Naive thymus-derived CD8-positive, alpha-beta T cell (primary cell): ENCODE measurements at places on chromosomes 13 and 19. TPM values are rescaled to one million over a fixed set of nuclear protein-coding genes. Genes with fewer than 3 reads are reported as not detected.
A peak's percentile ranks its signal among the peaks of the same experiment; 100 is the strongest.

GRCh38 chr13:100131863-100132574 is 43.1 kb downstream of the PCCA start:
- no peak for DNase-seq
- H3K4me1 ChIP-seq: peaks cover 22% of the 10 kb centered on the region
- no peaks in the 10 kb centered on the region for H3K27me3 ChIP-seq
- no peak overlapping the region for H3K4me3 ChIP-seq
- peaks cover 6% of the 10 kb centered on the region for H3K36me3 ChIP-seq

KLK3 gene
- total RNA-seq: not detected

SAMD1 gene
- total RNA-seq: 66.4 TPM

GRCh38 chr19:41525989-41526388 is 50.0 kb upstream of the CEACAM21 start:
- no peak for DNase-seq
- H3K36me3 ChIP-seq: peaks cover 5% of the 10 kb centered on the region
- H3K4me3 ChIP-seq: no peak overlapping the region
- H3K27me3 ChIP-seq: no peaks in the 10 kb centered on the region
- no peak overlapping the region for H3K27ac ChIP-seq

- no peak overlapping the region for H3K27ac ChIP-seq
- no peaks in the 10 kb centered on the region for H3K27me3 ChIP-seq
- no peak overlapping the region for H3K4me3 ChIP-seq
Observed at GRCh38 chr13:66618702-66619101, 611.4 kb downstream of the PCDH9 start.

DNA sequence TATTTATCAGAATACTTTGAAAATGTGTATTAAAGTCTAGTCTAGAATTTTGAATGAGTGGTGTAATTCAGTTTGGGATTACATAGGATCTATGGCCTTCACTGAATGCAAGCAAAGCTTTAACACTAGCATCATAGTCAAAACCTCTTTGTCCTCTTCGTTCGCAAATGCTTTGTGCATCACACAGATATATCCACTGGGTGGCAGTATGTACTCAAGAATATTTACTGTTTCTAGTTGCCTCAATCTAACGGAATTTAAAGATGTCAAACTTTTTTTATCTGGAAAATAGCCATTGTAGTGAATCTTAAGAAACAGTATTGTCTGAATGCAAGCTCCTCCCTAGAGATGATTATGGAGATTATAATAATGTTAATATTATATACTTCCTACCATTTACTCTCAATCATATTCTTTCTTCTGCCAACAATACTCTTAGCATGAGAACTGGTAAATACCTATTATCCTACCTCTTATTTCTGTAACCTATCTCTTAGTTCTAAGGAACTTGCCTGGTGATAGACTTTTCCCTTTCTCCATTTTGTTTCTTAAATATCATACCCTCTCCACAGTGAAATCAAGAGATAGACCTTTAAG is 25.8 kb downstream of the LACC1 start:
- no peak overlapping the region for H3K4me3 ChIP-seq
- H3K4me1 ChIP-seq: no peaks in the 10 kb centered on the region
- H3K27ac ChIP-seq: no peak overlapping the region
- peak; percentile 36 for DNase-seq
- no peaks in the 10 kb centered on the region for H3K36me3 ChIP-seq

LGI4 gene
- total RNA-seq: 1.6 TPM

ZSCAN4 gene
- not detected for total RNA-seq

DNA sequence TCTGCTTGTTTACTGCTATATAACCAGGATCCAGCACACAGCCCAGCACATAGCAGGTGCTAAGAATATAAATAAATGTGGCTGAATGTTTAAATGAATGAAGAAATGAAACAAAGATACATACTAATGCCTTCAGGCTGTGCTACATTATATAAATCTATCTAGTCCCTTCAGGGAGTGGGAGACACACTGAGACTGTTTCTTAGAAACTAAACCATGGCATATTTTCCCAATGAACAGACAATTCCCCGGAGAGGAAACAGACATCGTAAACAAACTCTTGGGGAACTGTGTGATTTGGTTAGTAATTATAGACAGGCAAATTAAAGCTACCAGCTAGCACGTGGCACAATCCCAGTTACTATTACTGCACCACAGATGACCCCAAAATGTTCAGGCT is 9.7 kb upstream of the FEM1A start:
- H3K36me3 ChIP-seq: peaks cover 2% of the 10 kb centered on the region
- H3K4me1 ChIP-seq: no peaks in the 10 kb centered on the region
- H3K27me3 ChIP-seq: peaks cover 10% of the 10 kb centered on the region
- H3K27ac ChIP-seq: no peak overlapping the region

- peaks cover 6% of the 10 kb centered on the region for H3K4me1 ChIP-seq
- H3K27me3 ChIP-seq: no peaks in the 10 kb centered on the region
- peaks cover 21% of the 10 kb centered on the region for H3K36me3 ChIP-seq
- no peak for DNase-seq
- H3K4me3 ChIP-seq: no peak overlapping the region
- no peak overlapping the region for H3K27ac ChIP-seq
Observed at GRCh38 chr19:17766543-17767131, 15.4 kb downstream of the FCHO1 start.

- peaks cover 7% of the 10 kb centered on the region for H3K4me1 ChIP-seq
- no peak overlapping the region for H3K27ac ChIP-seq
- H3K36me3 ChIP-seq: peaks cover 4% of the 10 kb centered on the region
Observed at GRCh38 chr13:110304256-110304655, 2.7 kb downstream of the COL4A1 start.

ZNF418 gene
- 28.0 TPM for total RNA-seq

DNA sequence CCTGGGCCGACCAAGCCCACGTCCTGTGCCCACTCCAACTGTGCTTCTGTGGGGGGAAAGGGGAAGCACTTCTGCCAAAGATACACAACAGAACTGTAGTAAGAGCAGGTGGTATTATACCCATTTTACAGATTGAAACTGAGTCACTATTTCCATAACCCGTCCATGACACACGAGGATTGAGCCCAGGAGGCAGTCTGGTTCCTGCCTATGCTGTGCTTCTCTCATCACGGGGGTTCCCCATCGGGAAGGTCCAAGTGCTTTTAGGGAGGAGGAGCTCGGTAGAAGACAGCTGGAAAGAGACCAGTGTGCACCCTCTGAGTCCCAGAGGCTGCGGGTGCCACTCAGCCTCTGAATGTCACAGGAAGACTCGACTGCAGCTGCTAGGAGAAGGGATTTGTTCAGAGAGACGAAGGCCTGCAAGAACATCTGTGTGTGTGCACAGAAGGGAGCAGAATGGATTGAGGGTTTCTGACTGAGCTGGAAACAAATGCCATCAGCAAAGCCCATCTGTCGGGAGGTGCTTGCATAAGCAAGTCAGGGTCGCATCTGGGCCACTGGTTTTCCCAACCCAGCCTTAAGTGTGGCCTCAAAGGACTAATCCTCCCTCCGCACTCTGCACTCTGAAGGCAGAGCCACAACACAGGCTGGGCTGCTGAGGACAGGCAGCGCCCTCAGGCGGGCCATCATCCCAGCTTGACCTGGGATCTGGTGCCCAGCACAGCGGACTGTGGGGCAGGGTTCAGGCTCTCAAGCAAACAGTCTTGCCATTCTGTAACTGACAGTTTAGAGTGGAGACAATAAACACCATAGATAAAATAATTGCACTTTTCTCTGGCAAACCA is 150.0 kb downstream of the DPF1 start:
- peaks cover 7% of the 10 kb centered on the region for H3K4me1 ChIP-seq
- no peak overlapping the region for H3K27ac ChIP-seq
- DNase-seq: no peak
- H3K4me3 ChIP-seq: no peak overlapping the region
- H3K27me3 ChIP-seq: no peaks in the 10 kb centered on the region

- H3K27ac ChIP-seq: no peak overlapping the region
- no peaks in the 10 kb centered on the region for H3K36me3 ChIP-seq
Observed at GRCh38 chr13:33245505-33246158, 39.9 kb downstream of the STARD13 start.

GRCh38 chr13:32537580-32538142 is 934 bp downstream of the N4BP2L2 start:
- DNase-seq: no peak
- H3K4me3 ChIP-seq: peak overlapping the region; percentile 97
- H3K27me3 ChIP-seq: no peaks in the 10 kb centered on the region

- peak overlapping the region; percentile 90 for H3K4me3 ChIP-seq
- peaks cover 49% of the 10 kb centered on the region for H3K4me1 ChIP-seq
- H3K27me3 ChIP-seq: no peaks in the 10 kb centered on the region
Observed at GRCh38 chr19:1074544-1075283, 7.7 kb downstream of the ARHGAP45 start.

- H3K4me1 ChIP-seq: no peaks in the 10 kb centered on the region
- no peak overlapping the region for H3K27ac ChIP-seq
- no peak for DNase-seq
- H3K4me3 ChIP-seq: no peak overlapping the region
- H3K27me3 ChIP-seq: no peaks in the 10 kb centered on the region
- H3K36me3 ChIP-seq: no peaks in the 10 kb centered on the region
Observed at GRCh38 chr13:60012488-60012887, 151.2 kb downstream of the DIAPH3 start.

DNA sequence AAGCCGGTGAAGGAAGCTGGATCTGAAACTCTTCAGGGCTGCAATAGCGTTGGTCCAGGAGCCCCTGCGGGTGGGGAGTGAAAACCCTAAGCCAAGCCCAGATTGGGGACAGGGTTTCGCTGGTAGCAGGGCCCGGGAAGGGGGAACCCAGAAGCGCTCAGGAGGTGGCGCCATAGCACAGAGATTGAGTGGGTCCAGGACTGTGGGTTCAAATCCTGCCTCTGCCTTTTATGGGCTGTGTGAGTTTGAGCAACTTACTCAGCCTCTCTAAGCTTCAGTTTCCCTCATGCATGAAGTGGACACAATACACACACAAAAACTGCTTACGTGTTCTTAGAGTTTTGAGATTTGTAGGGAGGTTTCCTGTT is 8.3 kb upstream of the SYCN start:
- no peak overlapping the region for H3K4me3 ChIP-seq
- H3K27me3 ChIP-seq: peaks cover 4% of the 10 kb centered on the region
- DNase-seq: peak; percentile 58
- peaks cover 3% of the 10 kb centered on the region for H3K36me3 ChIP-seq
- no peak overlapping the region for H3K27ac ChIP-seq

CADM4 gene
- 0.39 TPM for total RNA-seq

DNA sequence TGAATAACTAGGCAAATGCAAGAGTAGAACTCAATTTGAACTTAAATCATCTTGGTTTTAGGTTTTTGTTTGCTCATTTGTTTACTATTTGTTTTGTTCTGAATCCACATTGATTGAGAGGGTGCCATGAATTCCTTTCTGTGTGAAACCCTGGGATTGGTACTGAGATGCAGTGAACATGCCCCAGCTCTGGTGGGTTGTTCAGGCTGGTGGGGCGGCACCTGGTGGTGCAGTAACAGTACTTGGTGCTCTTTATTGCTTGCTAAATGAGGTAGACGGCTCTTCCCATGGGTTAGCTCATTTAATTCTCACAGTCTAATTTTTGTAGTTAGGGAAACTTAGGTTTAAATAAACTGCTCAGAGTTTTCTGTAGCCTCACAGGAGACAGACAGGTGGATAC is 48.4 kb downstream of the WASF3 start:
- no peak overlapping the region for H3K4me3 ChIP-seq
- H3K4me1 ChIP-seq: peaks cover 15% of the 10 kb centered on the region
- DNase-seq: no peak

HPN gene
- not detected for total RNA-seq
